ENCODE measurements at places on chromosomes 7 and 10.
A peak's percentile ranks its signal among the peaks of the same experiment; 100 is the strongest.

DNA sequence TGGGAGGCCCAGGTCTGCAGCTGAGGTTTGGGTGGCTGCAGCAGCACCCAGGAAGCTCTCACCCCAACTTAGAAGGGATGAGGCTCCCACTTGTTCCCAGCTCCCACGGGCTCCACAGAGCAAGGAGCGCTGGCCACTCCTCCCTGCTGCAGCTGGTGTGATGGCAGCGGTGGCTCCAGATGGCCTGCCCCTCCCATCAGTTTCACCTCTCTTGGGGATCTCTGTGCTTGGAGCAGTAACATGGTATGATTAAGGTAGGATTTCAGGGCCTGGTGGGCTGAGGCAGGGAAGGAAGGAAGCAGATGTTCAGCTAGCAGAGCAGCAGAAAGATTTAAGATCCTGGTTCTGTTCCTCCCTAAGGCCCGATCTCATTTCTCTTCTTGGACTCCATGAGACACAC is 66.8 kb upstream of the KIF5B start:
- DNase-seq = no peak

DNA sequence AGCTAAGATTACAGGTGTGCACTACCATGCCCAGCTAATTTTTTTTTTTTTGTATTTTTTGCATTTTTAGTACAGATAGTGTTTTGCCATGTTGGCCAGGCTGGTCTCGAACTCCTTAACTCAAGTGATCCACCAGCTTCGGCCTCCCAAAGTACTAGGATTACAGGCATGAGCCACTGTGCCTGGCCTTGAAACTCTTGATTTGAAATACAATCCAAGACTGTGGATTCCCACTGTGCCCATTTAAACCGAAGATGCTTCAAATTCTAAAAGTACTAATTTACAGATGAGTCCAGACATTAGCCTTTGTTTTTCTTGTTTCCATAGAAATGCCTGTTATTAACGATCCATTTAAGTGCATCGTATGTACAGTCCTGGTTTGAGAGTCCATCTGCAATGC is 130.9 kb downstream of the CACNA2D1 start:
- no peak for DNase-seq

GRCh38 chr10:89963451-89964102 is 262.2 kb downstream of the KIF20B start:
- DNase-seq = no peak

DNA sequence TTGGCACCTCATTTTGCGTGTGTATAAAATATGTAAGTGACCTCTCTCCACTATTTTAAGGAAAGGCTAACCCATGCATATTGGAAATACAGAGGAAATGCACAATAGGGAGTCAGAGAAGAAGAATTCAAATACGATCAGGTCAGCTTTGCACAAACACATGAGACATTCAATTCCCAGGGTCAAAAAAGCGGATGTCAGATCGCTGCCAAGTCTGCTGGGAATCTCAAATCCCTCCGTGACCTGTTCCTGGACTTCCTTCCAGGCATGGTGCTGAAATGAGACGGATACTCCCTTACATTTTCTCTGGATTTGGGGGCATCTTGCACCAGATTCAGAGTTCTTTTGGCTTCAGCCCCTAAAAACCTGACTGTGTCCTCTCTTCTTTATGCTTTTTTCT is 91.9 kb upstream of the PRKCQ start:
- DNase-seq = no peak

- DNase-seq = no peak
Measured at GRCh38 chr7:68744036-68744435, 854.2 kb upstream of the AUTS2 start.

GRCh38 chr7:92052684-92053083 is 81.6 kb downstream of the CYP51A1 start:
- DNase-seq = no peak

- DNase-seq = peak; percentile 63
Measured at GRCh38 chr10:71812016-71812912, 38.8 kb downstream of the PSAP start.

GRCh38 chr10:101780818-101781654 is 2.2 kb downstream of the NPM3 start:
- peak; percentile 86 for DNase-seq

GRCh38 chr10:54470324-54470631 is 330.8 kb downstream of the PCDH15 start:
- DNase-seq = no peak

GRCh38 chr10:29689001-29689400 is 54.2 kb upstream of the SVIL start:
- no peak for DNase-seq

DNA sequence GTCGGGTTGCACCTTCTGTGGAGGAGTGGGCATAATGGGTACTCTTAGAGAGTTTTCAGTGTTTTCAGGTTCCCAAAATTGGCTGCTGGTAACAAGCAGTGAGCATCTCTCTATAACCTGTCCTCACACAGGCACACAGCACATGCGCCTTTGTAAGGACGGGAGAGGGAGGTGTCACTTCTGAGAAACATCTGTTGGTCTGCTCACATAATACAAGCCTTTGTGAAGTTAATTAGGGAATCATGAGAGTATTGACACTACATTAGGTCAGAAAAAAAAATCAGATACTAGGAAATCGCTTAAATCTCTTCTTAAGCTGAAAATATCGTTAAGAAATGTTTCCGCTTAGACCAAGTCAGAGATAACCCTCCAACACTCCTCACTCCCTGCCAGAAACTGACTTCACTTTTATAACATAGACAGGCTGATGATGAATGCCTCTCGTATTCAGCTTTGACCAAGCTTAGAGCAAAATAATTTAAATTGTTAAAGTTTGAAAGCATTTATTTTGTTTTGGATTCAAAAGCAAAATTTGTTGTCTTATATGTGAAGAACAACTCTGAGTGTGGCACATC is 769.7 kb downstream of the TNS3 start:
- DNase-seq = no peak

GRCh38 chr7:99020413-99020715 is 123.5 kb downstream of the SMURF1 start:
- no peak for DNase-seq

GRCh38 chr7:123633553-123633952 is 22.1 kb upstream of the LMOD2 start:
- no peak for DNase-seq

GRCh38 chr10:49135575-49136313 is 1.9 kb upstream of the FAM170B start:
- DNase-seq = peak; percentile 88

DNA sequence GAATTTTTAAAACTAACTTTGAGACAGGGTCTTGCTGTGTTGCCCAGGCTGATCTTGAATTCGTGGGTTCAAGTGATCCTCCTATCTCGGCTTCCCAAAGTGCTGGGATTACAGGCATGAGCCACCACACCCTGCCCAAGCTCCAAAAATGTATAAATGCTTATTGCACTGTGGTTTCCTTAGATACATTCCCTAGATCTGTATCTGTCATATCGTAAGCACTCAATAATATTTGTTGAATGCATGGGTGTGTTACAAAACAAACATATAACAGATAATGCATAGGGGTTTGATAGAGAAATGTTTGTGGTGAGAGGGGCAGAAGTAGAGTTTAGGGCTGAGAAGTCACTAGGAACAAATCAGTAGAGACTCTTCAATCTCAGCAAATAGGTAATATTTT is 955.3 kb upstream of the C7orf33 start:
- DNase-seq = no peak

- DNase-seq = no peak
Measured at GRCh38 chr7:77242068-77242467, 42.4 kb upstream of the FGL2 start.

GRCh38 chr7:157278167-157278790 is 58.5 kb upstream of the DNAJB6 start:
- no peak for DNase-seq

DNA sequence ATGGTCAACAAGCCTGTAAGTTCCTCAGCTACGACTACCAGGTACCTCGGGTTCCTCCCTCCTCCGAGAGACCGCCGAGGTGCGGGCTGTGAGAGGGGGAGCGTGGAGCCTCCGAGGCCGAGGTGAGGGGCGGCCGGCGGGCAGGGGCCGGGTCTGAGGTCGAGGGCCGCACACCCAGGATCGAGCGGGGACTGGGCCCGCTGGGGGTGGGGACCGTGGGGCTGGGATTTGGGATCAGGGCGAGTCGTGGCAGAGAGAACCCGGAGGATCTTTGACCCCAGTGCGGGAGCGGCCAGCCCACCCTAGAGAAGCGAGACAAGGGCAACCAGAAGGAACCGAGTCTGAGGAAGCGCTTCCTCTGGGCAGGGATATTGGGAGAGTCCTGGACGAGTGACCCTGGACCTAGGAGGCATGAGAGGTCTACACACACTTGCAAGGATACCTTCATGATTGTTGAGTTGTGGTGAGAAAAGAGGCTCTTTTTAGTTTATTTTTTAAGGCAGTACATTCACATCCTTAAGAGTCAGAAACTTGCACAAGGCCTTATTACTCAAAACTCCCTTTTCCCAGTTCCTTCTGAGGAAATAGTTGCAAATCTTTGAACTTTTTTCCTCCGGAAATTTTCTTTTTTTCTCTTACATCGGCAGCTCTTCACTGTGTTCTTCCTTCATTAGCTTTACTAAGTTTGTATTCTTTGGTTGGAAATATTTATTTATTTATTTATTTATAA is 395 bp downstream of the ZNF487 start:
- DNase-seq = no peak

- DNase-seq = no peak
Measured at GRCh38 chr7:36690514-36691187, 33.6 kb downstream of the AOAH start.

- peak; percentile 71 for DNase-seq
Measured at GRCh38 chr7:127253281-127254162, 781 bp upstream of the GRM8 start.

DNA sequence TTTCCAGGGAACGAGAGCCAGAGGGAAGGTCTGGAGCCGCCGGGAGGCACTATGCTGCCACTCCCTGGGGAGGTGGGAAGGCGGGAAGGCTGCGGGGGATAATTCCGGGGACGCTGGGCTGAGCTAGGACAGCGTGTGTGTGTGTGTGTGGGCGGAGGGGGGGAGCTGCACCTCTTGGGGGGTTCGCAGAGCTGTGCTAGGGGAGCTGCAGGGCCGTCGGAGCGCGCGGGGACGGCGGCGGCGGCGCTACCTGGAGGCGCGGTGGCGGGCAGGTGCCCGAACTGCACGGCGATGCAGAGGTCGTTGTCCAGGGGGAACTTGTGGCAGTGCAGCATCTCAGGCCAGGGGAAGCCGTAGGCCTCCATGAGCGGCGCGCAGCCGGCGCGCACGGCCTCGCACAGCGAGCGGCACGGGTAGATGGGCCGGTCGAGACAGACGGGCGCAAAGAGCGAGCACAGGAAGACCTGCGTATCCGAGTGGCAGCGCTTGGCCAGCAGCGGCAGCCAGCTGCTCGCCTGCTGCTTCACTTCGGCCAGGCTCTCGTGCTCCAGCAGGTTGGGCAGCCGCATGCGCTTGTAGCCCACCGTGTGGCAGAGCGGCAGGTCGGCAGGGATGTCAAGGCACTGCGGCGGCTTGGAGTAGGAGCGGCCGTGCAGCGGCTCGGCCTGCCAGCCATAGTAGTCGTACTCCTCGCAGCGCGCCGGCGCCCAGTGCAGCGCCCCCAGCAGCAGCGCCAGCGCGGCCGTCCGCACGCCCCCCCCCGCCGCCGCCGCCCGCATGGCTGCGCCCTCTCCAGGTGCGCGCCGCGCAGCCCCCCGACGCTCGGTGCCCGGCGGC is 526 bp downstream of the SFRP5 start:
- no peak for DNase-seq

DNA sequence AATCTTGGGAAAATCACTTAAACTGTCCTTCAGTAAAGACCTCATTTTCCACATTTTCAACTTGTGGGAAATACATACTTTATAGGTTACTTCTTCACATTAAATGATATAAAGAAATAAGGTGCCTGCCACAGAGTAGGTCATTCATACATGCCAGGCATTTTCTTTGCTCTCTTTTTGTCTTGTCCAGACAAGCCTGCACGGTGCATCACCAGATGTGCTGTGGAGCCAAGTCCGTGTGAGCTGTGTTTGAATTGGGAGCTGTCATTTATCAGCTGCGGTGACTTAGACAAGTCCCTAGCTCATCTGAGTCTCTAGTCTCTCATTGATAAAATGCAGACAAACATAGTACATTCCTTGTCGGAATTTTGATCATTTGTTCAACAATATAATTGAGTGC is 432.9 kb downstream of the SORCS3 start:
- no peak for DNase-seq

- no peak for DNase-seq
Measured at GRCh38 chr10:78139341-78139740, 105.7 kb downstream of the RPS24 start.

DNA sequence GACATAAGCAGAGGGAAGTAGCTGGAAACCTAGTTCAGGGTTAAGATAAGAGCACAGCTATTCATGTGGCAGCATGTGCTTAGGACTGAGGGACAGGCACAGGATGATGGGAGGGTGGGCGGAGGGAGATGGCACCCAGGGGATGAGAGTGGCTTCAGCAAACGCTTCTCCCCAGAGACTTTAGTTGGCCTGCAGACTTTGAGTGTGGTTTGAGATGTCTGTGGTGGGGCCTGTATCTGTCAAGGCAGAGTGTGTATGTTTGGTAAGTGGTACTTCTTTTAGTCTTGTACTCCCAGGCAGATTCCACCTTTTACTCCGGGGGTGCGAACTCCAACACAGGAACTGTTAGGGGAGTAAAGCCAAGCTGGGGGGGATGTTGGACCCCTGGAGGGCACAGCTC is 88.9 kb downstream of the WDFY4 start:
- no peak for DNase-seq

GRCh38 chr10:2917926-2918325 is 149.4 kb upstream of the PFKP start:
- DNase-seq = no peak

- DNase-seq = peak; percentile 32
Measured at GRCh38 chr10:105837951-105838350, 1196.9 kb downstream of the SORCS3 start.

GRCh38 chr7:101870361-101871062 is 53.1 kb downstream of the CUX1 start:
- peak; percentile 91 for DNase-seq

DNA sequence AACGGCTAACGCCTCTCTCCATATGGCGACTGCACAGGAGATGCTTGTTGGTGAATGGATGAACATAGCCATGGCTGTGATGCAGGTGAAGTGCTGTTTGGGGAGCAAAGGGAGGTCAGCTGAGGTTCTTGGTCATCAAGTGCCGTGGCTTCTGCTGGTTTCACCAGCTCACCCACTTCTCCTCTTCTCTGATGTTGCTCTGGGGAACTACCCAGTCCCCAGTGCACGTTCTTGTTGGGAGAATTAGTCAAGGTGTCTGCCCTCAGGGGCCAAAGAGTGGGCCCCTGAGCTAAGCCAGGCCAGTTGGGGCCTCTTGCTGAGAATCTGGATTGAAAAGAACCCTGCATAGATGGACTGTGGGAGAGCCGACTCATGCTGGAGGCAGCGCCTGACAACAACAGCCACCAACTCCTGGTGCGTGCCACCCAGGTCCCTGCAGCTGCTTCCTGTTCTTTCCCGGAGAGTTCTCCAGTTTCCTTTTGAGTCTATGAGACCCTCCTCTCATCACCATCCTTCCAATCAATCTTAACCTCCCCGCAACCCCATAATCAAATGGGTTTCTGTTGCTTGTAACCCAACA is 3.0 kb downstream of the BTBD16 start:
- DNase-seq = no peak

DNA sequence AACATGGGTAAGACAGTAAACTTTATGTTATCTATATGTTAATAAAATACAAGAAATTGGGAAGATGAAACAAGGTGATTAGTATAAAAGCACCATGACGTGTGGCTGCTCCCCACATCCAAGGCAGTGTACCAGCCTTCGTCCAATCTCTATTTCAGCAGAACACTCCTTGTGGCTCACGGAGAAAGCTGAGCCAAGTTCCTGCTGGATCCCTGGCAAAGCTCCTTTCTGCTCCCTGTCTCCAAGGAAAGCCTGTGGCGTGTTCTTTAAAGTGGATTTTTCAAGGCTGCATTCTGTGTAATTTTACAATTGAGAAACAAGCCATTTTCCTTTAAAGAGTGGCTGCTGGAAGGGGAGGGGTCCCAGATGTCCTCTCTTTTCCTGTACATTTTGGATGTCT is 467.3 kb downstream of the PTPRN2 start:
- no peak for DNase-seq

Measured in NAMALWA (cell line).